ENCODE measurements at places on chromosomes 1 and 21.
A peak's percentile ranks its signal among the peaks of the same experiment; 100 is the strongest.

DNA sequence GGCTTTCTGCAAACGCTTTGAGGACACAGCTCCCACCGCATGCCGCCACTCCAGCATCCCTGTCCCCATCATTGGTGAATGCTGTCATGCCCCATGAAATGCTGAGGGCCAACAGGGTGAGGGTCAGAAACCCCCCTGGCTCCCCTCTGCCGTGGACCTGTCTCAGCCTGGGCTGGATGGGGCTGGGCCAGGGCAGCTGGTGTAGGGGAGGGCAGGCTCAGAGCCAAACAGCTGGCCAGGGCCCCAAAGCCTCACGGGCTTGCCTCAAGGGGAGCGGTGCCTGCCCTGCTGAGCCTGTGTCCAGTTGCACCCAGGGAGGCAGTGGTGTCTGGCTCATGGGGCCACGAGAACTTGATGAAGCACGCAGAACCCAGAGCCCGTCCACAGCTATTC lies 49.7 kb downstream of the S100B start:
- no peak for DNase-seq

DNA sequence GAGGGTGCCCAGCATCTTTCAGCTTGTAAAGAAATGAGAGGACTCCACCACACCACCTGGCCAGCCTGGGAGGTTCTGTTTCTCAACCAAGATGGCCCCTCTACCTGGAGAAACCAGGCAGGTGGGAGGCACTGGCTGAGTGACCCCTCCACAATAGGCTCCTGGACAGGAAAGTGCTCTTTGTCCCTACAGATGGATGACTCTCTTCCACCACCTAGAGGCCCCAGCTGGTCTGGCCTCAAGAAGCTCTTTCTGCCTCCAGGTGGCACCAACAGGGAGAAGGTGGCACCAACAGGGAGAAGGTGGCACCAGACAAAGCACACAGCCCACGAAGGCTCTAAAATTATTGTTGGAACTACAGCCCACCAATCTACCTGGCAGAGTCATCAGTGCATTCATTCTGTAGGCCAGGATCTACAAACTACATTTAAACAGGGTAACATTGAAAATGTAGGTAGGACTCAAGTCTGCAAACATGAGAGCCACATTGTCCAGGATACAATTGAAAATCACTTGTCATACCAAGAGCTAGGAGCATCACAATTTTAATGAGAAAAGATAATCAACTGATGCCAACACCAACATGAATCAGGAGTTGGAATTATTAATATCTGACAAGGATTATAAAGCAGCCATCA lies 14.4 kb downstream of the TMPRSS3 start:
- peak; percentile 37 for DNase-seq

DNA sequence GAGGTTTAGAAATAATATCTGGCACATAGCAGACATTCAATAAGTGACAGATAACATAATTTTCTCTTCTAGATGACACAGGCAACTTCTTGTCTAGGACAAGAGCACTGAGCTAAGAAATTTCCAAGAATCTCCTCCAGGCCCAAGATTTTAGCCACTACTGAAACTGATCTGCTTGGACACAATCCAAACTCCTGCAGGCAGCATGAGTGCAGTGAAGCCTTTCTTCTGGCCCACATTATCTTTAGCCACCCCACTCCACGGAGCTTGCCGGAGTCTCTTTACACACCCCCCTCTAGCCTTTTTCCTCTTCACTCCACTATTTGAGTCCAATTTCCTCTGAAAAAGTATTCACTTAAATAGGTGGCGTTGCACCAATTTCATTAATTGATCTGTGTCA lies 142.9 kb upstream of the DUSP10 start:
- DNase-seq = no peak

DNA sequence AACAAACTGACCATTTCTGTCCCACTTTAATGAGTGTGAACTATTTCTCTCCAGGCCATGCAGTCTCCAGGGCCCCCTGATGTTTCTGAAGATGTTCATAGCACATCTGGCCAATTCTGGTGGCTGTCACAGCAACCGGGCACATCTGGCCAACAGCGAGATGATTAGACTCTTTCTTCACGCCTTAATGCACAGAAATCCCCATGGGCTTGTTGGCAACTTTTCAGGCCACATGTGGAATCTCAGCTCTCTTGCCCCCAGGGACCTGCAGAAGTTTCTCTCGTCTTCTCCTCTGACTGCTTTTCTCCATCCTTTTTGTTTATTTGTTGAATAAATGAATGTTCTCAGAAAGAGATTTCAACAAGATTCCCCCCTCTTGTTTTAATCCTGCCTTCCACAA lies 71.2 kb upstream of the HMGB4 start:
- no peak for DNase-seq

DNA sequence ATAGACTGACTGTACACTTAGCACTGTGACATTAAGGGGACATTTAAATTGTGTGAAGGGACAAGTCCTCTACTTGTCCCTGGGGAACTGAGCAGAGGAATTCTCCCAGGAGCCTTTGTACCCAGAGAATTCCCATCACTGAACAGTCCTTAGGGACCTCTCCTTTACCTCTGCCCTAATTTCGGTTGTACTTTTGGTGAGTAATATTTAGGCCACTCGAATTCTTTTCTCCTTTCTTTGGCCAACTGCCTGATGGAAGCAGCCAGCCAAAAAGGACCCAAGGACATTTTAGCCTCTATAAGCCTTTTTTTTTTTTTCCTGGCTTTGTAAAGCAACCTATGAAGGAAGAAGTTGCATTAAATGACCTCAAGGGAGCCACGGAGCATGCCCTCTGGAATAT lies 71.5 kb downstream of the NR5A2 start:
- no peak for DNase-seq

- no peak for DNase-seq
These were observed 126.0 kb upstream of the TMEM51 start for GRCh38 chr1:15027515-15027986.

- no peak for DNase-seq
These were observed 18.5 kb downstream of the UBE2G2 start for GRCh38 chr21:44783020-44783696.

GRCh38 chr1:181152892-181153633 lies 64.6 kb downstream of the IER5 start:
- no peak for DNase-seq

DNA sequence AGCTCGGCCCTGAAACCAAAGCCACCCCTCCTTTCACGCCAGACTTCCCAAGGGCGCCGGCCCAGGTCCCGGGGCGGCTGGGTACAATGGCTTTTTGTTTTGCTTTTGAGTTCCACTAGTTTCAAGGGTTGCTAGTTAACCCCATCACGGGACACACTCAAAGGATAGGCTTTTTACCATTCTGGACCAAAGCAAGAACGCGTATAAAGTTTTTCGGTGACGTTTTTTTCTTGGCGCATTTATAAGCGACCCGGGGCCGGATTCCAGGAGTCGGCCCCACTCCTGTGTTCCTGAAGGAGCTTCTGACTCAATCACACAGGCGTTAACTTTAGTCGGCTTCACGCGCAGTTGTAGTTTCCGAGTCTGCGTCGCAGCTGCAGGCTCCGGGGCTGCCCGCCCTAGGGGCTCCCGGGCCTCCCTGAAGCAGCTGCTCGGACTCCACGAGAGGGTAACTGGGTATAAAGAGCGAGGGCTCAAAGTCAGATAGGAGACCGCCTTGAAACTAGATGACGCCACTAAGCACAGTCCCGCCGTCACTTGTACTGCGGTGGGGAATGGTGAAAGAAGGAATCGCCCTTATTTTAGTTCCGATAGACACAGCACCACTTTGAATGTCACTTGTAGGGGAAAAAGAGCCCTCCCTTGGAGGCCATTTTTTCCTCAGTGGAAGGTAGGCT lies 707 bp upstream of the KLHL21 start:
- DNase-seq = peak; percentile 33

GRCh38 chr21:34878940-34879339 lies 170.2 kb downstream of the RUNX1 start:
- no peak for DNase-seq

DNA sequence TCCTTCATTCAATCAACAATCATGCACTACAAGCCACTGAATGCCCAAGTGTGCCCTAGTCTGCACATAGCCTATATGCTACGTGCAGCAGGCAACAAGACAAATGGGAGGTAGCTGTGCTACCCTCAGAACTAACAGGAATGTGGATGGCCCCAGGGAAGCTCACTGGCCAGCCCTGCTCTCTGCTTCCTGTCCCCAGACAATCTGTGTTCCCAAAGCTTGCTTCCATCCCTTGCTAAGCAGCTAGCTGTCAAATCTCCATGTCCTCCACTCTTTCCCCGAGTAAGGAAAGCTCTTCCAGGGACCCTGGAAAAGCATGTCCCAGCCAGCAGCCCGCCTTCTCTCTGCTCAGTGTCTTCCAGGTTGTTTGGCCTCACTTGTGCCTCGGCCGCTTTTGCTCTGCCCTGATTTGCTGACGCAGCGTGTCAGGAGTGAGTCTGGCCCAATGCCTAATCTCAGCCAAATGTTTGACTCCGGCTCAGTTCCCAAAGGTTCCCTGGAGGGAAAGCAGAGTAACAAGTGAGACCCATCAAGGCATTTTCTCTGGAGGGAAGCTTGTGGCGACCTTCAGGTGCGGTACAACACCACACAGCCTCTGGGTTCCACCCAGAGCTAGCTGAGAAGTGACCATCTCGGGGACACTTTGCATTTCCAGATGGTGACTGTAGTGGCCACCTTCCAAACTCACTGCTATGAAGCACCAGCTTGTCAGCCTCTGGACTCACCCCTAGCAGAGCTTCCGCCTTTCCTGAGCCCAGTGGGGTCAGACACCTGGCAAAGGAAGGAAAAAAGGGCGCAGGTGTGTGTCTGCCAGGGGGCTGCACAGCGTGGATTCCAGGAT lies 243.4 kb downstream of the RHOU start:
- no peak for DNase-seq

- no peak for DNase-seq
These were observed 117.4 kb upstream of the ATP1A1 start for GRCh38 chr1:116255486-116256285.

DNA sequence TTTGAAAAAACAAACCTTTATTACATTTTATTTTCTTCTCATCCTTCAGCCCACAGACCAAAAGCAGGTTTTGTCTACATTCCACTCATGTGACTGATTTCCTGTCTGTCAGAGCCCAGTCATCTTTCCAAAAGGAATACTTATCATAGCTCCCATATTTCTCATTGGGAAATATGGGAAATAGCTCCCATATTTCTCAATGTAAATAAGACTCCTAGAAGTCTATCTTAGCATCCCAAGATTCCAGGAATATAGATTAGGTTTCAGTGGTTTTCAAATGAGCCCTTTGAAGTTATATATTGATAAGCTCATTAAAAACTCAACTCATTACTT lies 19.1 kb upstream of the NRDC start:
- no peak for DNase-seq

- DNase-seq = no peak
These were observed 20.3 kb downstream of the TTC13 start for GRCh38 chr1:230958370-230958769.

DNA sequence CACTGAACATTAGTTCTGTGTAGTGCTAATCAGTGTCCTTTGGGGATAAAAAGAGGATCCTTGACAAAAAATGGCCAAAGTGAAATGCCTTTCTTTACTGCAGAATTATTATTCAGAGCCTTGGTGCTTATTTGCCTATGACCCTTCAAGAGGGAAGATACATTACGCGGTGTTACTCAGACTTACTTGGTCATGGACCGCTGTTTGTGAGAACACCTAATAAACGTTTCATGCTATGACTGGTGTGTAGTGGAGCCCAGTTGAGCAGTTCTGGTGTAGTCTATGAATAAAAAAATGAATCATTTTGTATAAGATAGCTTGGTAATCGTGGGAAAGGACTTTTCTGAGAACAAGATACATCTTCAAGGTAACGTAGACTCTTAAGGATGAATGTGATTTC lies 8.3 kb downstream of the NFYC start:
- no peak for DNase-seq

GRCh38 chr1:31426249-31426922 lies 13.4 kb downstream of the SERINC2 start:
- no peak for DNase-seq

DNA sequence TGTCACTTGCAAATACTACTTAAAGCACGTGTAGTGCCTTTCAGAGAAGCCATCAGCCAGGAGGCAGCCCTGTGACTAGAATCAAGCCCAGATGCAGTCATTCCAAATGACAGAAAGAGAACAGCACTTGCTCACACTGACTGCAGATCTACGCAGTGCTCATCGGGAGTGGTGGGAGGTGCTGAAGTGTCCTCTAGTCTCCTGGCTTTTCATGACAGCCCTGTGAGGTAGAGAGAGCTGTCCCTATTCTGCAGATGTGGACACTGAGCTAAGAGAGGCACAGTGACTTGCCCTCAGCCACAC lies 62.3 kb upstream of the EDN2 start:
- no peak for DNase-seq

DNA sequence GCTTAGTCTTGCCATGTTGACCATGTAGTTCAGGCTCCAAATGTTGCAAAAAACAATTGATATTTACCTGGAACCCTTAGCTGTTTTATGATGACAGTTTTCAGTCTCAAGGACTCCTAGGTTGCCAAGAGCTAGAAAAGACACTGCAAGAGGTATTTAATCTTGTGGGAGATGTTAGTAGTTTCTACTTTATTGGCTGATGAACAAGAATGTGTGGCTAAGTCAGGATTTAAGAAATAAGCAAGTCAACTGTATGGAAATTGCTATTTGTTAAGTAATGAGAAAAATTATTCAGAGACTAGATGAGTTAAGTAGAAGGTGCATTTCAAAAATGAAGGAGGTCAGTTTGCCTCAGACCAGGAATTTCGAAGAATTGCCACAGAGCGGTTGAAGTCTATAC lies 639.7 kb upstream of the USP24 start:
- no peak for DNase-seq

GRCh38 chr1:53265581-53265980 lies 27.3 kb upstream of the MAGOH start:
- no peak for DNase-seq

- no peak for DNase-seq
These were observed 1.7 kb downstream of the KRTAP10-3 start for GRCh38 chr21:44556879-44557278.

DNA sequence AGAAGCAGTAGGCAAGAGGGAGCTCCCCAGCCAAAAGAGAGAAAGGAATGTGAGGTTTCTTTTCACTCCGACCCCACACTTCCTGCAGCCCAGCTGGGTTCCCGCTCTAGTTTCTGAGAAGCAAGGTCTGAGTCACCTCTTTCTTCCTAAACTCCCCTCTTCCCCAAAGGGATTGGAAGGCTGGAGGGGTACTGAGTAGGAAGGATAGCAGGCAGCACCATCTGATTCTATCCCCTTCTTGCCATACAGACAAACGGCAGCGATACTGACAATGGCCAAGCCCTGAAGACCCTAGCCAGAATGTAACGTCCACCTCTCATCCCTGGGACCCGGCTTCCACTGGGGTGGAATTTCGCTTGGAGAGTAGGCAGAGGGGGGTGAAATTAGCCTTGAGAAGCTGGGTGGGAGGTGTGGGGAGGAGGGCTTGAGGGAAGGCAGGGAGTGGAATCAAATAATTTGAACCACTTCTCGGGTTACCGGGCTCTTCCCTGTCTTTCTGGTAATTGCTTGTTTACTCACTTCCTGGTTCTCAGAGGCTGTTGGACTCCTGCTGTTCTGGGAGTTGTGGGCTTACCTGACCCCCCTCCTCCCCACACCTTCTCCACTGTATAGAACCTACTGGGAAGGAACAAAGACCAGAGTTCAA lies 13.2 kb downstream of the IER5 start:
- DNase-seq = no peak

Measured in effector CD4-positive, alpha-beta T cell (primary cell).